Stimulated activated CD8-positive, alpha-beta memory T cell treated with anti-CD3 and anti-CD28 coated beads, Interleukin-7, amount 100 ng/mL, for 48 hours (primary cell): ENCODE measurements at places on chromosomes 1 and 21.

- DNase-seq: no peak
These were observed 103.6 kb upstream of the KAZN start for GRCh38 chr1:14494911-14495310.

DNA sequence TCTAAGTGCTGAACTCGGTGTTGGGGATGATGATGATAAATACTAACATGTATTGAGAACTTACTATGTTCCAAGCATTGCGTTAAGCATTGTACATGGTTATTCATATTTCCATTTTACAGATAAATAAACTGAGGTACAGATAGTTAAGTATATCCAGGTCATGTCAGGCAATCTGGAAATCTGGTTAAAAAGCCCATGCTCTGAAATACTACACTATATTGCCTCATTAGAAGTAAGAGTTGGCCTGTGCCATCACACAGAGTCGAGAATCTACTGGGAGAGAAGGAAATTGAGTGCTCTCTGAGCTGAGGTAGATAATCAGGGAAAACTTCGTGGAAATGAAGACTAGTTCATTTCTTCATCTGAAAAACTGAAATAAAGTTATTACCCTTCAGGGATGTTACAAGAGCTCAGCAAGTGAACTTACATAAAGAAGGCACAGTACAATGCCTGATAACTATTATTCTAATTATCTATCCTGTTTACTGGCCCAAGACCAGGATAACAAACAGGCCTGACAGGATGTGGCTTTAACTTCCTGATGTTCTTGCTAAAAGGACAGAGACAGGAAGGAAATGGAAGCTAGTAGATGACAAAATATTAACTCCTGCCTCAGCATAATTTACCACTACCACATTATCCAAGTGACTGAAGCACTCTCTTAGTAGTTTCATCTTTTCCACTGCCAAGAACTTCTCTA is 85.6 kb downstream of the EPS15 start:
- no peak for DNase-seq

DNA sequence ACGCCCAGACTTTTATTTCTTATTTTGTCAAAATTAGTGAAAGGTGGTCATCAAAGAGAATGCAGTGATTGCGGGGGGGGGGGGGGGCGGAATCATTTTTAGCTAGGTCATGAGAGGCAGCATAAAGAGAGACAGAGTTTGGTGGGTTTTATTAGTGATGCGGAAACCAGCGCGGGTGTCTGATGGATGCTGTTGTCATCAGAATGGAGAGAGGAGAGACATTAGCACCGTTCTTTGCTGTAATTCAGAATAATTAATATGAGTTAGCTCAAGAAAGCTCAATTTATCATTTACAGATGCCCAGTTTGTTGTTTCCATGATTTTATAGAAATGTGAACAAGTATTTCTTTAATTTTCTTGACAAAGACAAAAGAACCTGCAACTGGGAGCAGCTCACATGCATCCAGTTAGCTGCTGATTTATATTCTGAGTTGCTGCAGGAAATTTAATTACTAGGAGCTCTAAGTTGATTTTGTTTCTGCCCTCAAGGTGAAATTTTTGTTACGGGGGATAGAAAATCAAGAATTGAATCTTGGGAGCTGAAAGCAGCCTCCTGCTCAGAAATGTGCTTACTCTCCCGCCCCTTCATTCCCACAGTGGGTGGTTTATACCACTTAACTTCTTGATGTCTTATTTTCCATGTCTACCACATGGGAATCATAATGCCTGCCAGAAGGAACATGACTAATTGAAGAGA is 133.4 kb upstream of the MAP1LC3C start:
- no peak for DNase-seq

GRCh38 chr21:20968391-20968790 is 29.8 kb upstream of the NCAM2 start:
- DNase-seq: no peak

DNA sequence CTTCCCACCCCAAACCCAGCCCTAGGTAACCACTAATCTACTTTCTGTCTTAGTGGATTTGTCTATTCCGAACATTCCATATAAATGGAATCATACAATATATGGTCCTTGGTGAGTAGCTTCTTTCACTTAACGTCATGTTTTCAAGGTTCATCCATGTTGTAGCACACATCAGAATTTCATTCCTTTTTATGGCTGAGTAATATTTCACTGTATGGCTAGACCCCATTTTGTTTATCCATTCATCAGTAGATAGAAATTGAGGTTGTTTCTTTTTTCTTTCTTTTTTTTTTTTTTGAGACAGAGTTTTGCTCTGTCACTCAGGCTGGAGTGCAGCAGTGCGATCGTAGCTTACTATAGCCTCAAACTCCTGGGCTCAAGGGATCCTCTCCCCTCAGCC is 3.2 kb downstream of the SPATA21 start:
- no peak for DNase-seq

GRCh38 chr1:76998582-76999223 is 131.4 kb downstream of the ST6GALNAC5 start:
- no peak for DNase-seq

- no peak for DNase-seq
These were observed 5.5 kb upstream of the LCE5A start for GRCh38 chr1:152505083-152505482.

GRCh38 chr1:89809556-89809955 is 11.3 kb upstream of the LRRC8D start:
- no peak for DNase-seq

DNA sequence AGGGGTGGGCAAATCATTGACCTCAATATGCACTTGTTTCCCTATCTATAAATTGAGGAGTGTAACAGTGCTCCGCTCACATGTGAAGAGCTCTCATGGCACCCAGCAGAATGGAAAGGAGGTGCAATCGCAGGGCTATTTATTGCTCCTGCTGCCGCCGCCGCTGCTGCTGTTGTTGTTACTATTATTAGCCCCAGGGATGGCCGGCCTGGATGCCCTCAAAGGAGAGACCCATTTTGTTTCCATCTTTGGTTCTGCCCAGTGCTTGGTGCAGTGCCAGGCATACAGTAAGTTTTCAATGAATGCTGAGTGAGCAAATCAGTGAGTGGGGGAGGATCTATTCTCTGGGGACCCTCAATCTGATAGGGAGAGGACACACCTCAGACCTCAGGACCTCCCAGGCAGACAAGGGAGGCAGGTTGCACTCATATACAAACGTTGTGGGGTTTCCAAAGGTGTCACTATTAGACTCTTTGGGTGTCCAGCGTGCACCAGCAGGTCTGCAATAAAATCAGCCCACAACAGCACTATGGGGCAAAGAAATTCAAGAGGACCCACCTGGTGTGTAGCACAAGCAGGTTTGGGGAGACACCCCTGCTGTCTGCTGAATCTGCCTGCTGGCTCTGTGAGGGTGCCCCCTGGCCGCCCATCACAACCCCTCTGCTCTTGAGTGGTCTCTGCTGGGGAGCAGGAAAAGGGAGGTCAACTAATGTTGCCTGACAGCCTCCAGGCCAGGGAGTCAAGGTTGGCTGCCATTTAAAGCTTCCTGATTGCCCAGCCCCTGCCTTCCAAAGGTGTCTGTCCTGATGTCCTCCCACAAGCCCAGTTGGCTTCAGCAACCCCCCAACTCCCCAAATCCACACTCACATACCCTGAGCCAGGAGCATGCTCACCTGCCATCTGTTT is 136.3 kb downstream of the ACTL8 start:
- DNase-seq: no peak

- no peak for DNase-seq
These were observed 34.3 kb upstream of the RAP1GAP start for GRCh38 chr1:21703318-21703963.

DNA sequence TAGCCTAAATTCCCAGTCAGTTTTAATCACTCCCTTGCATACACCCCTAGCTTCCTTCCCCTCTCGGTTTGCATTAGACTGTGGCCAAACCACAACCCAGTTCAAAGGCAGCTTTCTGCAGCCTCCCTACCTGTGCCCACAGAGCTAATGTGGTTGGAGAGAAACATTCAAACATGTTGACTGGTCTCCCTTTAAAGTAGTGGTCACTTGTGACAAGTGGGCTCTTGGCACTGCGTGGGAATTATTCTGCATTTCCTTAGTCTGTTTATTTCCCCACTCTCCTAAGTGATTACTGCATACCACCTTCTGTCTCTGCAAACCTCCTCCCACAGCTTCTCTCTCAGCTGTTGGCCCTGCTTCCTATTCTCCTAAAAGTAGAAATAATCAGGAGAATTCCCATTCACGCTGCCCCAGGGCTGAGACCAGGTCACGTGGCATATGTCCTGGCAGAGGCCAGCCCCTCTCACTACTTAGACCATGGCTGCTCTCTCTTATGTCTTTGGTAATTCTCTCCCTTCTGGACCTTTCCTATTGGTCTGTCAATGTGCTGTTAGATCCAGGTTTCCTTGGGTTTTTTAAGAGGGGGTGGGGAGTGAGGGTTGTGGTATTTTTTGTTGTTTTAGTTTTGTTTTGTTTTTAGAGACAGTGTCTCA is 38.4 kb upstream of the CD101 start:
- no peak for DNase-seq

- DNase-seq: no peak
These were observed 52.9 kb downstream of the STUM start for GRCh38 chr1:226601456-226601855.

GRCh38 chr1:30822006-30822405 is 64.4 kb upstream of the LAPTM5 start:
- no peak for DNase-seq

- no peak for DNase-seq
These were observed 20.7 kb downstream of the IRF2BP2 start for GRCh38 chr1:234589064-234589800.

DNA sequence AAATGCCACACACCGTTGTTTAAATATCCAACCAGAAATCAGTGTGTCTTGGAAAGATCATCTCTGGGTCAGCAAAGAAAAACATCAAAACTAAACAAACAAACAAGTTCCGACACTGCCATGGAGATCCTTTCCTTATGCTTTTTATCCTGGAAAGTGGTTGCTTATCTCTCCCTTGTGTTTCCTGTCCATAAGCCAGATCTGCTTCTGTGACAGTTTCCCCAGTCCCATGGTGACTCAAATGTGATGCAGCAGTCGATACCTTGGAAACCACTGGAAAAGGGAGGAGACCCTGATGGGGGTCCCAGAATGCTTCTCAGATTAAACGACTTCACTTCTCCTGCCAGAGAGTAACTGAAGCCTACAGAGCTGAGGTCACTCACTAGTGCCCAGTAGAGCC is 94.7 kb downstream of the DMRTA2 start:
- DNase-seq: no peak

- no peak for DNase-seq
These were observed 43.7 kb downstream of the ST7L start for GRCh38 chr1:112575154-112575804.

- DNase-seq: no peak
These were observed 38.3 kb downstream of the SKI start for GRCh38 chr1:2266301-2266975.

GRCh38 chr1:204031098-204031710 is 41.7 kb upstream of the SOX13 start:
- no peak for DNase-seq

DNA sequence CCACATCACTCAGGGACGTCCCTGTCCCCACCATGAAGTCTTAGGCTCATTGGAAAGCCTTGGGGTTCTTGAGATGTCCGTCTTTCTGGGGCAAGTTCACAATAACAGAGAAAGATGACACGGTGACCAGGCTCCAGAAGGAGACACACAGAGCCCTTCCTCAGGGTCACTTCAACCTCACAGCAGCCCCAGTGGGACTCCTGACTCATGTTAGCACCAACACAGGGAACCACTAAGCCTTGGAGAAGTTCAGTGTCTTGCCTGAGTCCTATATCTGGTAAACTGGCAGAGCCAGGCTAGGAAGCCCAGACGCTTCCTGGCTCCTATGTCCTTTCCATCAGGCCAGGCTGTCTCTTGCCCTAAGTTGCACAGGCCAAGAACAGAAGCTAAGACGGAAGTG is 199.1 kb downstream of the HIVEP3 start:
- DNase-seq: no peak

DNA sequence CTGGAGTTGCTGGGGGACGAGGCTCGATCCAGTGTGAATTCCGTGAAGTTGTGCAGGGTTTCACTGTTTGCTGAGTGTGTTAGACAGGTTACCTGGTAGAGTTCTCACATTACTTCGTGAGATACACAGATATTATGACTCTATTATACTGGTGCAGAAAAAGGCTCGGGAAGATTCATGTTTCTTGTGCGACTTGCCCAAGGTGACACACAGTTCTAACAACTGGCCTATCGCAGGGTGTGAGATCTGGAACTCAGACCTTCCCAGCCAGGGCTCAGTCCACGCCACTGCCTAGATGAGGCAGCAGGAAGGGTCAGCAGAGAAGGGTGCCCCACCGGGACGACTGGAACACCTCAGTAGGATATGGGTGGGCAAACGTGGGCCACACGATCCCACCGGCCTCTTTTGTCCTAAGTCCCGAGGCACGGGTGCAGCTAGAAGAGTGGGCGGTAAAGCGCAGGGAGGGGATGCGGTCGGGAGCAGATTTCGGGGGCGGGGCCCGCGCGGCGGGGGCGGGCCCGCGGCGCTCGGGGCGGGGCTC is 296 bp upstream of the RNPEP start:
- DNase-seq: peak; percentile 60

- no peak for DNase-seq
These were observed 86.4 kb upstream of the C1orf21 start for GRCh38 chr1:184300446-184300845.

GRCh38 chr1:61323681-61324328 is 241.4 kb downstream of the NFIA start:
- no peak for DNase-seq

GRCh38 chr1:157429601-157430240 is 122.6 kb downstream of the FCRL5 start:
- no peak for DNase-seq

DNA sequence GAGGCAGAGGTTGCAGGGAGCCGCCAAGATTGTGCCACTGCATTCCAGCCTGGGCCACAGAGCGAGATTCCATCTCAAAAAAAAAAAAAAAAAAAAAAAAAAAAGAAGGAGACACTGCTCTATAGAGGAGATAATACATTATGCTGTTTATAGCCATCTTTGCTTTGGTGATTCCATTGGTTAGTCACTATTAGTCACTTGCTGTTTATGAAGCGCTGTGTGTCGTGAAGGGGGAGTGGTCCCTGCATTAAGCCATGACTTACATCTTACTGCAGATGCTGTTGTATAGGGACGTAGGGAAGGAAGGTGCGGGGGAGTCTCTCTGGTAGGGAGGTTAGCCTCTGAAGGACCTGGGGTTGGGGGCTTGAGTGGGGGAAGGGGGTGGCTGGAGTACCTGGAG is 48.3 kb downstream of the HUNK start:
- no peak for DNase-seq

DNA sequence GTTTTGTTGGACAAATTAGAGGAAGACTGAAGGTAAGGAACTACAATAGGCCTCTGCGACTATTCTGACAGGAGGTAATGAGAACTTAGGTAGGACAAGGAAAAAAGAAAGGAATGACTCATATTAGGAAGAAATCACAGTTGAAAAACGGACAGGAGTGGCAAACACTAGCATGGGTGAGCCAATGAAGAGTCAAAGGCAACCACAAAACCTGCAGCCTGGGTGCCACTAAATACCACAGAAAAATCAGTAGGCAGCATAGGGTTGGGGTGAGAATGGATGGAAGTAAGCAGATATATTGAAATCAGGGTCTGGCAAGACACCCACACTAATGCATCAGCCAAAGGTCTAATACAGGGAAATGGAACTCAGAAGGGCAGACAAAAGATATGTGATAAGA is 10.0 kb downstream of the RBM34 start:
- no peak for DNase-seq

GRCh38 chr1:224383218-224383617 is 26.5 kb downstream of the CNIH4 start:
- no peak for DNase-seq
